ENCODE measurements at places on chromosomes 1 and 21.

DNA sequence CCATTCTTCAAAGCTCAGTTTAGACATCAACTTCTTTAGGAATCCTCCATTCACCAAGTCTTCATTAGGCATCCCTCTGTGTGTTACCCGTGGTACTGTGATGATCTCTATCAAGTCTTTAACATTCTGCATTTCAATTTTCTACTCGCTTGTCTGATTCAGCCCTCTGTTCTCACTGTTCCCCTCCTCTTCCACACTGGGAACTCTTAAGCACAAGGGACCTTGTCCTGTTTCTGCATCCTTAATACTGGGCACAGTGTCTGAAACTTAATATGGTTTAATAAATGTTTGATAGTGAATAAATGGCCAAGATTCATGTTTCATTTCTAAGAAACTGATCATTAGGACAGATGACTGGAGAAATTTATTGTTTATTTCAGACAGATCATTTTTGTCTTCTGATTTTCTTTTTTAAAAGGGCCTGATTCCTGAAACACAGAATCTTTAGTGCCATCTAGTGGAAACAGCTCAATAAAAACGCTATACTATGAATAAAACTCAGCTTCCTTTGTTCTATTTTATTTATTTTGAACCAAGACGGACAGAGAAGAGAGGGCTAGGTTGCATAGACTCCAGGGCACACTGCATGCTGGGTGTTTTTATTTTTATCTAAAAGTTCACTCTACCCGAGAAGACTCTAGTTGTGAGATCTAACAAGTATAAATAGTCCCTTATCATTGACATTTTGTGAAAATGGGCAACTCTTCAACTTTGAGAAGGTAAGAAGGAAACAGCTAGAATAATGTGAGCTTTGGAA is 7.0 kb upstream of the TRIM45 start:
- DNase-seq: no peak

DNA sequence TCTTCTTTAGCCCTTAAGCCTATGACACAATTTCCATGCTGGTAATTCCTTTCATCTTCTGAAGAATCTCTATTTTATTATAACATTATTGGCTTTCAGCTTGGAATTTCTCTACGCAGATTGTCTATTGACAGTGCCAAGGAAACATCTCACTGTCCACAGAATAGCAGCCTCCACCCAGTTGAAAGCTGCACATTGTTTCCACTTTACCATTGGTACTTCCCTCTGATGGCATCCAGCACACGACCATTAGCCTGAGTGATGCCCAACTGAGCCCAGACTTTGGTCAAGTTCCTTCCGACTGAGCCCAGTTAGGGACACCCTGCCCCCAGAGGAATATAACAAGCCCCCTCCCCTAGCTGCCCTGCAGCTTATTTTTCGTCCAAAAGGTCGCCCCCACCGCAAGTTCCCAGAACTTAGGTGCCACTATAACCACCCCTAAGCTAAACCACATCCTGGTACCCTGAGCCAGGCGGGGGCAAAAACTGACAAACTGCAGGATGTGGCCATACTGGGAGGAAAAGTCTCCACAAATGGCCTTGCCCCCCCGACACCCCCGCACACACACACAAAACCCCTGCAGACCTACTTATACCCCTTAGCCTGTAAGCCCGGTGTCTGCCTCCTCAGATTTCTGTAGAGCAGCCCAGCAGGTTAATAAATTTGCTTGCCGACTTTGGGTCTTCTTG is 13.2 kb downstream of the GBP5 start:
- no peak for DNase-seq

DNA sequence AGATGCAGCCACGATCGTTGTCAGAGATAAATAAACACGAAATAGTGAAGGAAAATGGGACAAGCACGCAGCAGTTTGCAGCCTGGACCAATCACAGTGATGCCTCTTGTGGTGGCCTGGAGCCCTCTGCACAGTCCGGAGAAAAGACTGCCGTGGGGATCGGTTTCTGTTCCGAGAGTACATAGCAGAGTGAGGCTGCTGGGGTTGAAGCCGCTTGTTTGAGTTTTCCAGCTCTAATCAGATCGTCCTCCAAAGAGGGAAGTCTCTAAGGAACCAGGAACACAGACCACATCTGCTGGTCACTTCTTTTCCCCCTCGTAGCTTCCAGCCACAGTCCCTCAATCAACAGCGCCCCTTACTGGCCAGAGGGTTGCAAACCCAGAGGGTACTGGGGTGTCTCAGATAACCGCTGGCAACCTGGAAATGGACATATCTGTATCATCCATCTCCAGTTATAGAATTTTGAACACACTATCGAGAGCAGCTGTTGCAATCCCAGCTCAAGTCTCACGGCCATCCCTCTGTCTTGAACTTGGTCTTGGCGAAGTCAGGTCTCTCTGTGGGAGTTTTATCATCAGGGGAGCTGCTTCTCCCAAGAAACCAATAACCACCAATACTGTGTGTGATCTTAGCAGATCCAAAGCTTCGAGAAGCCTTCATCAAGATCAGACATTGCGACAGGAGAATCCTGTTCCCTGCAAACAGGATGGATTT is 57.4 kb downstream of the OLIG1 start:
- DNase-seq: no peak

- no peak for DNase-seq
Measured at GRCh38 chr1:176315519-176316220, 108.6 kb upstream of the COP1 start.

DNA sequence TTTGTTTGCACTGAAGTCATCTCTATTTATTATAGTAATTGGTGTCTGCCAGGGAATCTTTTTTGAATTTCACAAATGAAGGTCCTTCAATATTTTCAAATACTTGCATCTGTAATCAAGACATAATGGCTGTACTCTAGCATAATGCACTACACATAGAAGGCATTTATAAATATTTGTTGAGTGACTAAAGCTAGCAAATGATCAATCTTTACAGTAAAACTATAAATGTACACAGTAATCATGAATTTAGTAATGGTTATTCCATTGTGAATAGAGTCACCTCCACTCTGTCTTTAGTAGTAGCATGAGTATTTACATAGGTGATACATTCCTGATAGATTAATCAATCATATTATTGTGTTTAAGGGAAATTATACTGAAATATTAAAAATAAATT is 119.6 kb downstream of the USH2A start:
- DNase-seq: no peak

GRCh38 chr1:116877141-116877818 is 32.4 kb upstream of the PTGFRN start:
- no peak for DNase-seq

GRCh38 chr21:35414056-35414455 is 365.0 kb upstream of the RUNX1 start:
- DNase-seq: no peak

- no peak for DNase-seq
Measured at GRCh38 chr1:228241259-228241658, 33.4 kb downstream of the OBSCN start.

DNA sequence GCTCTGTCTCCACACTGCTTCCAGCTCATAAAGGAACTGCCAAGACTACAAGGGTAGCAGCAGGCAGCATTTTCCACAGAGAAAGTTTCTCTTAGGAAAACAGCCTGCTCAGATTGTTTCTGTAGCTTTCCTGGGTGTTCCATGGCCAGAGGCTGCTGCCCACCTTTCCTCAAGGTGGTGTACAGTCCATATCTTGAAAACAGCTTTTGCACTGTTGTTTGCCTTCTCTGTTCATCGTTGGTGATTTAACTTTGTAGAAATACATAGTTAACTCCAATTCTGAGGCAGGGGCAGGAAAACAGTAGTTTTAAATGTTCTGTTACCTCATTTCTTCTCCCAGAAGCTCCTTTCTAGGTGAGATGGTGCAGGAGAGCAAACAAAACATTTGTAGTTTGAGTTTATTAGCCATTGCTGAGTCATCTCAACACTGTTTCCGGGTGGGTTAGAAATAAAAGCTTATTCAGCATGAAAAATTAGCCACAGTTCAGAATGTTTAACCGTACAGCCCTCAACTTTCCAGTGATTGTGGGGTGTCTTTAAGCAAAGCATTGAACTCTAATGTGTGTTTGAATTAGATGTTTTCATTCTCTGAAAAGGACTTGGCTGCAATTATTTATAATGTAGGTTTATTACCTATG is 41.7 kb downstream of the DIP2A start:
- DNase-seq: no peak

DNA sequence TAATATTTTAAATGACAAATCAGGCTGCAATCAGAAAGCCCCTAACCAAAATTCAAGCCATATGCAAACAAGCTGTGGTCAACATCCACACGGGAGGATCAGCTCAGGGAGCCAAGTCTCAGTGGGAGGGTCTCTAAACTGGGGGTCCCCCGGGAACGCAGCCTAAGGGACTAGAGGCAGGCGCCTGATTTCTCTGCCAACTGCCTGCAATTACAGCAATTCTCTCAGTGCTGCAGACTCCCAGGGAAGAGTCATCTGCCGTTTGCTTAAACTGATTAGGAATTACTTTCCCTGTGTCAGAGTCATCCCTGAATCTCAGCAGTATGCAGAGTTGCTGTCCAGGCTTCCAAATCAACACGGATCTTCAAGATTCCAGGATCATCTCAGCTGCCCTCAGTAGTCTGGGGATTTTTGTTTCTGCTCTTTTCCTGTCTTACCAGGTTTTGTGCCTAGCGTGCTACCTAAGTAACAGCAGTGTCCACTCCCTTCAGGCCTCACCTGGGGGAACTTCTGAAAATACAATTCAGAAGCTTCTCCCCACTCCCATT is 247.8 kb downstream of the RRAGC start:
- DNase-seq: no peak

GRCh38 chr21:28442624-28443023 is 550.1 kb downstream of the LTN1 start:
- no peak for DNase-seq

DNA sequence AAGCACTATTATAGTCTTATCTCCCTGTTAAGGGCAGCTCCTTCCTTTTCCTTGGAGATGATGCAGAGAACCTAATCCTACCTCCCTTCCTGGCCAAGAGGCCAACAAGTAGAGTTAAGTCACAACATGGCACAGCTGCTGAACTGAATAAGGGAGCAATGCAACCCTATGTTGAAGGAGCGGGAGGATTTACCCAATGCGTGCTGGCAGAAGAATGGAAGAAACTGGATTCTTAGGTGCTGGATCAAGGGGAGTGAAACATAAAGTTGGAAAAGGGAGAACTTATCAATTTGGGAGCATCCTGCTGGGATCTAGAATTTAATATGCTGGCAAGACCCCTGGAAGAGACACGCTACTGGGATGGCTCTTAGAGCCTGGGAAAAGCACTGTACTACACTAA is 12.0 kb upstream of the HUNK start:
- DNase-seq: no peak

- no peak for DNase-seq
Measured at GRCh38 chr1:171922999-171923398, 81.7 kb downstream of the DNM3 start.

DNA sequence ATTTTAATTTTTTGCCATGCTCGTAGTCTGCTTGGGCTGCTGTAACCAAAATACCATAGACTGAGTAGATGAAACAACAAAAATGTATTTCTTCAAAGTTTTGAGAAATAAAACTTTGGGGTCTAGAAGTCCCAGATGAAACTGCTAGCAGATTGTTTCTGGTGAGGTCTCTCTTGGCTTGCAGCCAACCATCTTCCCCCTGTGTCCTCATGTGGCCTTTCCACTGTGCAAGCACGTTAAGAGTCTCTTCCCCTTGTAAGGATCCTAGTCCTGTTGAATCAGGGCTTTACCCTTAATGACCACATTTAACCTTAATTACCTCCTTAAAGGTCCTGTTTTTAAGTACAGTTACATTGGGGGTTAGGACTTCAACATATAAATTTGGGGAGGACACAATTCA is 86.6 kb downstream of the PTBP2 start:
- no peak for DNase-seq

DNA sequence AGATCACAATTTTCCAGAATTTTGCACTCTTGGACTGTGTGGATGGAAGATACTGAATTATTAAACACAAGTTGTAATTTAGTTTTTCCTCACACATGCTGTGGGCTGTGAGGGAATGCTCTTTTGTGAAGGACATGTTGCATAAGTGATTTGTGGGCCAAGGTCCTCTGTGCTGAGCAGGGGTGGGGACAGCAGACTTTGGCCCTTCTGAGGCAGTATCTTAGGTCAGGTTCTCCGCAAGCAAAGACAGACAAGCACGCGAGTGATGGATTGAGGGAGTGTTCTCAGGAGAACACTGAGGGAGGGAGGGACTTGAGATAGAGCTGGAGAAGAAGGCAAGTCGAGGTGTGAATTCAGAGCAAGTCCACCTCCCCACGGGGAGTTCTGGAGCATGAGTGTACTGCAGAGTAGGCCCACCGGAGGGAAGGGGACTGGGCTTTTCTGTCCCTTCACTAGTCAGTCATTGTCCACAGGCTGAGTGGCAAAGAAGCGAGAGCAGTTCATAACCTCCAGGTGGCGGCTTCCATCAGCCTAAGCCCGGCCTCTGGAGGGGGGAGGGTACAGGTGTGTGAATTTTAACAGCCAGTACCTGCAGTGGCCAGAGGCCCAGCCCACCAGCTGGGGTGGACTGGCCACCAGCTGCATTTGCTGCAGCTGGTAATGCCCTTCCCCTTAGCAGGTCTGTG is 19.1 kb upstream of the CD101 start:
- DNase-seq: no peak

- DNase-seq: no peak
Measured at GRCh38 chr1:40389322-40389803, 15.8 kb downstream of the SMAP2 start.

DNA sequence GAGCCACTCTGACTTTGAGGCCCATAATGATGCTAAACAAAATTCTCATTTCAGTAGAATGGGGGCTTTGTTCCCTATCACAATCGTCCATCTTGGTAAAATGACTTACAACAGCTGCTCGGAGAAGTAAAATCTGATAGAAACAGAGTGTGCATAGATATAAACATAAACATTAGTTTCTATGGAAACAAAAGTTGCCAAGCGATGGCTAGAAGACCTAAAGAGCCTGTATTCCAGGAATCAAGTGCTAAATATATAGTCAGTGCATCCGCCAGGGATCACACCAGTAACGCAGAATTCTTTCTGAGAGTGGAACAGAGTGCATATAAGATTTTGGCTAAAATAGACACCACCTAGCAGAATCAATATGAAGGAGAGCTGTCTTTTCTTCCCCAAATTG is 91.2 kb upstream of the KAZN start:
- no peak for DNase-seq

- DNase-seq: no peak
Measured at GRCh38 chr1:25090707-25091422, 141.4 kb downstream of the SYF2 start.

GRCh38 chr1:104125266-104125665 is 375.6 kb downstream of the AMY1C start:
- no peak for DNase-seq

DNA sequence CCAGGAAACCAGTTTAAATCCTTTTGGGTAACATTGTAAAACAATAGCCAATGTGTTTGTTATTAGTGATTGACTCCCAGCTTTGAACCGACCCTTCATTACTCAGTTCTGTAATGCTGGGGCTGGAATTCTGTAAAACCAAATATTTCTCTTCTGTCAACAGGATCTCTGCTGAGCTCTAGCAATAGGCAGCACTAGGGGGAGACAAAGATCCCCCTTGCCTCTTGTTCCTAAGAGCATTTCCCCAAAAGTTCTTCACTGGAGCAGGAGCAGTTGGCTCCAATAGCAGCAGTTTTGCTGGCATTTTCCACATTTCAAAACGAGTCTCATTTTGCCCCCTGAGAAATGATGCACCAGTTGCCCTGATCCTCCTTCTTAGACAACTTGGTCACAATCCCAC is 1671.1 kb downstream of the MRPL39 start:
- no peak for DNase-seq

All from GM06990 (cell line).